ENCODE measurements at places on chromosomes 5 and 9. TPM values are rescaled to one million over a fixed set of nuclear protein-coding genes. Genes with fewer than 3 reads are reported as not detected.

- no peaks in the 10 kb centered on the region for H3K27me3 ChIP-seq
- no peaks in the 10 kb centered on the region for H3K4me1 ChIP-seq
- no peak overlapping the region for H3K27ac ChIP-seq
- no peak overlapping the region for H3K4me3 ChIP-seq
- DNase-seq: no peak
These were observed 38.9 kb downstream of the ADAMTS16 start for GRCh38 chr5:5179079-5179478.

DNA sequence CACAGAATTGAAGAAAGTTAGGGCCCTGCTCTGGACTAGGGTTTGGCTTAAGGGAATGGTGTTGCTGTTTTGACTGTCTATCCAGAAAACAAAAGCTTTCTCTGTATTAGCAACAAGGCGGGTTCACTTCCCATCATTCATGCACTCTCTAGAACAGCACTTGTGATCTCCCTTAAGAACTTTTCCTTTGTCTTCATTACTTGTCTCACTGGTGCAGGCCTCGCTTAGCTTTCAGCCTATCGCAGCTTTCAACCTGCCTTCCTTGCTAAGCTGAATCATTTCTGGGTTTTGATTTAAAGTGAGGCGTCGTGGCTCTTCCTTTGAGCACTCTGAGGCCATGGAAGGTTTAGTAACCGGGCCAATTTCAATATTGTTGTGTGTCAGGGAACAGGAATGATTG is 35.2 kb upstream of the LPCAT1 start:
- DNase-seq: no peak
- H3K4me3 ChIP-seq: no peak overlapping the region
- H3K27me3 ChIP-seq: no peaks in the 10 kb centered on the region
- H3K36me3 ChIP-seq: no peaks in the 10 kb centered on the region
- no peak overlapping the region for H3K27ac ChIP-seq
- no peaks in the 10 kb centered on the region for H3K4me1 ChIP-seq

DNA sequence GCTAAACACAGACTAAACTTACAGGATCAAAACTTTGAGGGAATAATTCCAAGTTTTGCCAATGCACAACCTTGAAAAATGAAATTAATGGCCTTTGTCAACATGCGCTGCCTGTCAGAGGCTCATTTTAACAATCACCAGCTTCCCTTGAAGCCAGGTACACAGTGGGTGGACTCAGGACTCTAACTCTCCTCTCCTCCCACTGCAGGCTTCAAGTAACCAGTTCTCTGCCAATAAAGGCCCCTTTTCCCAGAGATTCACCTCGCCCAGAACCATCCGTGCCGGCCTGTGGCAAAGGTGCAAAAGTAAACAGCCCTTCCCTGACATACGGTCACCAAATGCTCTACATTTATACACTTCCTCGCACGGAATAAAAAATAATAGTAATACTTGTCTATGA is 18.4 kb upstream of the FBP2 start:
- no peak for DNase-seq
- H3K27ac ChIP-seq: no peak overlapping the region
- H3K27me3 ChIP-seq: no peaks in the 10 kb centered on the region
- H3K36me3 ChIP-seq: no peaks in the 10 kb centered on the region
- no peak overlapping the region for H3K4me3 ChIP-seq
- no peaks in the 10 kb centered on the region for H3K4me1 ChIP-seq

DNA sequence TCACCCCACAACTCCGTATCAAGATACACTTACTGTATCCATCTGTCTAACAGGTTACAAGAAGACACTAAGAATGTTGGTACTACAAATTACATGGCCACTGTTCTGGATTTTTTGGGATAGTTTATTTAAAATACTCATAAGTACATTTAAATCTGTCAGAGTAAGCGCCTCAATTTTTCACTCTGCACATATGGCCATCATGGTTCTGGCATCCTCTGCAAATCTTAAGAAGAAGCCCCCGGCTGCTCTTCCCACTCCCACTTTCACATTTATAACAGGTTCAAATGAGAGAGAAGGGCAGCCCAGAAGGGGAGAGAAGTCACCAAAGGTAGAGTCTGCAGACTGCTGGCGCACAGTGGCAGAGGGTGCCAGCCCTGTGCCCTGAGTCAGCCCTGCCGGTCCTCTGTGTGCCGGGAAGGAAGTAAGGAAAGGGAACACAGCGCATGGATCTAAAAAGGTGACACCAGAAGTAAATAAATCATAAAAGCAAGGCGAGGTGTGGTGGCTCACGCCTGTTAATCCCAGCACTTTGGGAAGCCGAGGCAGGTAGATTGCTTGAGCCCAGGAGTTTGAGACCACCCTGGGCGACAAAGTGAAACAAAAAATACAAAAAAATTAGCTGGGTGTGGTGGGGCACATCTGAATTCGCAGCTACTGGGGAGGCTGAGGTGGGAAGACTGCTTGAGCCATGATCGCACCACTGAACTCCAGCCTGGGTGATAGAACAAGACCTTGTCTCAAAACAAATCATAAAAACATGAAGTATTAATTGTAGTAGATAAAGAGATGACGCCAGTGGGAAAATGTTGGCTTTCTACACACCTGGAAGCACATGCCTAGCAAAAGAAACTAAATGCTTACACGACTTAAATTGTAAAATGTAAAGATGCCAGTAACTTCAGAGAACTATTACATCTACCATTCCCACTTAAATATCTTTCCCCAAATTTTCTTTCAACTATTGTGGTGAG is 30.0 kb downstream of the RNF130 start:
- no peak overlapping the region for H3K27ac ChIP-seq
- no peaks in the 10 kb centered on the region for H3K36me3 ChIP-seq
- no peaks in the 10 kb centered on the region for H3K4me1 ChIP-seq
- no peak for DNase-seq
- no peaks in the 10 kb centered on the region for H3K27me3 ChIP-seq

DNA sequence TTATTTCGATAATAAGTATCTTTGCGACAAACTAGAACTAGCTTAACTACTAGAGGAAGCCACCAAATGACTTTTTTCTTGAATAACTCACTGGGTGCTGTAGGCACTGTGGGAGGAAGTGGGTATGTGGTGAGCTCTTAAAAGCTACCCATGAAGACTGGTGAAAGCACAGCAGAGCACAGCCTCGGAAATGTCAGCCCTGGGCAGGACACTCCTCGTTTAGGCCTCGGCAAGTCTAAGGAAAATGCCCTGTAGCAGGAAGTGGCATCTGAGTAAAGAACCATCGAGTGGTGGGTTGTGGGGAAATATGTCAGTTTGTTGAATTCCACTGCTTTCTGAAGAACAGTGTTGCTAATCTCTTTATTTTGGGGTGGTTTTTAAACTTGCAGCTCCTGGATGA is 44.0 kb upstream of the NCS1 start:
- H3K4me1 ChIP-seq: peaks cover 18% of the 10 kb centered on the region
- H3K27me3 ChIP-seq: no peaks in the 10 kb centered on the region
- peak overlapping the region; percentile 71 for H3K27ac ChIP-seq
- DNase-seq: no peak

- no peak overlapping the region for H3K27ac ChIP-seq
- peaks cover 9% of the 10 kb centered on the region for H3K4me1 ChIP-seq
- H3K27me3 ChIP-seq: no peaks in the 10 kb centered on the region
- no peak for DNase-seq
- H3K36me3 ChIP-seq: no peaks in the 10 kb centered on the region
These were observed 85.6 kb downstream of the GADD45G start for GRCh38 chr9:89690334-89690912.

GRCh38 chr5:132819468-132819867 is 6.4 kb downstream of the SOWAHA start:
- no peaks in the 10 kb centered on the region for H3K27me3 ChIP-seq
- no peak for DNase-seq
- no peak overlapping the region for H3K4me3 ChIP-seq
- H3K36me3 ChIP-seq: no peaks in the 10 kb centered on the region

The OR1L8 gene
- total RNA-seq: not detected

The SPINK9 gene
- not detected for total RNA-seq

The TEK gene
- total RNA-seq: 9.0 TPM

The DNAJC18 gene
- total RNA-seq: 16.3 TPM
